Muscle of leg (tissue), 16 donors: ENCODE measurements at places on chromosomes 3 and 15. TPM values are rescaled to one million over a fixed set of nuclear protein-coding genes. Genes with fewer than 3 reads are reported as not detected.

The PROK2 gene
- polyA plus RNA-seq: 0.29 TPM

The PLSCR5 gene
- not detected for polyA plus RNA-seq

The WHAMM gene
- polyA plus RNA-seq: 9.0 TPM

The PRTG gene
- polyA plus RNA-seq: 2.1 TPM

The CRABP1 gene
- polyA plus RNA-seq: 65.2 TPM

The HHLA2 gene
- not detected for polyA plus RNA-seq

The EPHB1 gene
- polyA plus RNA-seq: 46.7 TPM

The CAMKV gene
- polyA plus RNA-seq: 1.0 TPM

GRCh38 chr3:179666030-179666429 lies 13.2 kb downstream of the USP13 start:
- no peak for DNase-seq

DNA sequence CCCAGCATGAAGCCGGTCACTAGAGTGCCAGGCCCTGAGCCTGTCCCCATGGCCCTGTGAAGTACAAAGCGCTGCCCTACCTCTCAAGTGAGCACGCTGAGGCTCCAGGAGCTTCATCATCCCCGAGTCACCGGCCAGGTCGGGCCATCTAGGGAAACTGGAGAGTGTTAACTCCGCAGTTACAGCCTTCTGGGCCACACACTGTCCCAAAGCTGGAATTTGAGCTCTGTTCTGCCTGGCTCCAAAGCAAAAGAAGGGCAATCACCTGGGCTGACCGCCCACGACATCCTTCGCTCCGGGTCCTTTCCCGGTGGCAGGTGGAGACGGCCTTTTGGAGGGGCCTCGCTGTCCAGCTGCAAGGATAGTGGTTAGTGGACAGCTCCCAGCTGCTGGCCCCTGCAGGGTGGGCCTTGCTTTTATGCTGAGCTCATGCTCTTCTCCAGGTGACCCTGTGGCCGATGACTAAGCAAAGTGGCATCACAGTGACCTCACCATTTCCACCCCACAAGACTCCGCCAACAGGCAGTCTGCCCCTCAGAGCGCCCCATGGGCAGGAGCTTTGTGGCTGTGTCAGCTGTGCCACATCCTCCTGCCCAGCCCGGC lies 3.5 kb upstream of the MUC4 start:
- DNase-seq: no peak

DNA sequence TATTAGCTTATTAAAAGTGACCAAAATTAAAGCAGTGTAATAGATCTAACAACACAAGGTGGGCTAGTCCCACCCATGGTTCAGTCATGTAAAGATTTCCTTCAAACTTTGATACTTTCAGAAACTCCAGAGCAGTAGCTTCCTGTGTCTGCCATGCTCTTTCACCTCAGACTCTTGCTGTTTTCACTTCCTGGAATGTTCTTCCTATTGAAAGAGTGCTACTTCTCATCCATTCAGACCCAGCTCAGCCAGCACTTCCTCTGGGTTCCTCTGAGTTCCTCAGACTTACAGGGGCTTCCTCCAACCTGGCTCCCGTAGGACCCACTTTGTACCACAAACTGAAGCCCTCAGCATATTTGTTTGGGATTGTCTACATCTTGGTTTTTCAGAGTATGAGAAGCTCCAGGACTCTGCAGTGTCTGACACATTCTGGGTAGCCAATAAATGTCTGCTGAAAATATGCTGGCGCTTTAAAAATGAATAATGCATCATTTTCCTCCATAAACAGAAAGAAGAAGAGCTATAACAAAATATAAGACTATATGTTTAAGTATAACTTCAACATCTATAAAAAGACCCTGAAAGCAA lies 18.0 kb downstream of the NCEH1 start:
- DNase-seq: peak; percentile 32

- peak; percentile 68 for DNase-seq
Measured at GRCh38 chr3:172634948-172635347, 75.9 kb downstream of the NCEH1 start.

GRCh38 chr15:96346409-96346970 lies 16.0 kb downstream of the NR2F2 start:
- peak; percentile 6 for DNase-seq

DNA sequence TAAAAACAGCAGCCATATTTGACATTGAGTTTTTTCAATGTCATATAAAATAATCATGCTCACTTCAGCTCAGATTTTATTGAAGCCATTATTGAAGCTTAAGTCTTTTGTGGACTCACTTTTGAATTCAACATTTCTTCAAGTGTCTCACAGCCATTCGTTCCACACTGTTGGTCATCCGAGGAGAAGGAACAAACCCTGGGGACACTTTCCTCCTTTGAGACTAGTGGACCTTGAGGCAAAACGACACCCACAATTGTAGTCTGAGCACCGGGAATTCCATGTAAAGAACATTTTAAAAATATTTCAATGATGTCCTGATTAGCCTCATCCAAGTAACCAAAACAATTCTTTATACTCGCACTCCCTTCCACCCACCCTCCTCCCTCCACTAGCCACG lies 174.7 kb downstream of the CD47 start:
- no peak for DNase-seq

DNA sequence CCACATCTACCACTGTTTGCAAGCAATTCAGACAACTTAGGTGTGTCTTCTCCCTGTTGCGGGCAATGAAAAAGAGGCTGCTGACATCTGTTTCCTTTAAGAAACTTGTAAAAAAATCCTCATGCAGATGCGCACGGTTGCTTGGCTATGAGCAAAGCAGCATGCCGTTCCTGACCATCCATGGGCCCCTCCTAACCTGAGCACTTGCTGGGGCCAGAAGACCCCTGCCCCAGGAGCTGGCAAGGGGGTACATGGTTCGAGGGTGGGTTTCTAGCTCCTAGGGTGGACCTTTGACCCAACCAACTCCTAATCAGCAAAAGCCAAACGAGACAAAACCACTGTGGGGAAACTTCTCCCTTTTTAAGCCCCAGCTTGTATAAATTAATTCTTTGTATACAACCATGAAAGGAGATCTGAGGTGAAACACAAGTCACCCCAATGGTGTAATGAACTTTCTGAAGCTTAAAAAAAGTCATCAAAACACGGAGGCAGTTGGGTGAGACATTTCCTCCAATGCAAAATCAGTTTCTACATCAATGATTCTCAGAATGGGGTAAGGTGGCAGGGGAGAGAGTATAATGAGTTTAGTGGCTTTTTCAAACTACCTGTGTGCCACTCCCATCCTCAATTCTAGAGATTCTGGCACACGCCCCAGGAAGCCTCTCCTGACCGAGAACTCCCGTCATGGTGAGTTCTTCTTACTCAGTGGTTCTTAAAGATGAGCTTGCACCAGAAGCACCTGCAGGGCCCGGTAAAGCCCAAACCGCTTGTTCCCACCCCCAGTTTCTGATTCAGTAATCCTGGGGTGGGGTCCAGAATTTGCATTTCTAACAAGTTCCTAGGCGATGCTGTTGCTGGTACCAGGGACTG lies 44.1 kb downstream of the CPN2 start:
- DNase-seq: no peak

- no peak for DNase-seq
Measured at GRCh38 chr15:41814534-41814933, 13.4 kb upstream of the JMJD7 start.

DNA sequence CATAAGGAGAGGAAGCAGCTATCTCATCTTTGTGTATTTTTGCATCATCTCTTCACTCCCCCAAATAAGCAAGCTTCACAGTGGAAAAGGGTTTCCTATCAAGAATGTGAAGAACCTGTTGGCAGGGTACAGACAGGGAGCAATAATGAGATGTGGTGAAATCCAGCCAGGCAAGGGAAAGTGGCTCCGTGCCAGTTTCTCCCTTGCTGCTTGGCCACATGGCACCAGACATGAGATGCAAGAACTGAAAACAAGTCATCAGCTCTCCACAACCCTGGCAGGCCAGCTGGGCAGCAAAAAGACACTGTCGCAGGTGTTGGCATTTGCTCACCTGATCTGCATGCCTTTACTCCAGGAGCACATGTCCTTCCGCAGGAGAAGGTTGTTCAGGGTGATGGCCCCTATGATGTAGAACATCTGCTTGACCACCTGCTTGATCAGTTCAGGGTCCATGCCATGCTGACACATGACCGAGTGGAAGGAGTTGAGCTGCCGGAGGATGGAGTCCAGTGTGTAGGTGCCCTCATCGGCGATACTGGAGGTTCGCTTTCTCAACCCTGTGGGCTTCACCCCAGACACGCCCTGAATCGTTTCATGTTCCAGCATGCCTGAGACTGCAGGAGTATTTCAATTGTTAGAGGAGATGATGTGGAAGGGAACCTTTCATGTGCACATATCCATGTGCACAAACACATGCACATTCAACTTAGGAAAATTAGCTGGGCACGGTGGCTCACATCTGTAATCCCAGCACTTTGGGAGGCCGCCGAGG lies 23.3 kb upstream of the MYO5C start:
- no peak for DNase-seq

DNA sequence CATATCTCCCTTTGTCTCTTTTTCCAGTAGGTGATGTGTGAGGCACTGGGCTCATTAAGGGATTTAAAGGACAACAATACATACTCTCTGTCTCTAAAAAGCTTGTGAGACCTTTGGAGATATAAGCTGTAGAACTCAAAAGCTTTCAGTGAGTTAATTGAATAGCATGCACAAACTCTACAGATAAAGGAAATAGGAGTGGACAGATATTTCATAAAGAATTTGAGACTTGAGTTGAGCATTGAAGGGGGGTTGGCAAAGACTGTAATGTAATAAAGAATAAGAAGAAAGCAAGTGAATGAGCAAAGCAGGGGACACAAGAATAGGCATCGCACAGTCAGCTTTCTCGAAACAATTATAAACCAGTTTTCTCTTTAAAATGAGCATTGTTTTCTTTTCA lies 583.4 kb upstream of the DPPA4 start:
- DNase-seq: no peak

GRCh38 chr3:42902257-42902656 lies 3.7 kb upstream of the ZNF662 start:
- DNase-seq: no peak

DNA sequence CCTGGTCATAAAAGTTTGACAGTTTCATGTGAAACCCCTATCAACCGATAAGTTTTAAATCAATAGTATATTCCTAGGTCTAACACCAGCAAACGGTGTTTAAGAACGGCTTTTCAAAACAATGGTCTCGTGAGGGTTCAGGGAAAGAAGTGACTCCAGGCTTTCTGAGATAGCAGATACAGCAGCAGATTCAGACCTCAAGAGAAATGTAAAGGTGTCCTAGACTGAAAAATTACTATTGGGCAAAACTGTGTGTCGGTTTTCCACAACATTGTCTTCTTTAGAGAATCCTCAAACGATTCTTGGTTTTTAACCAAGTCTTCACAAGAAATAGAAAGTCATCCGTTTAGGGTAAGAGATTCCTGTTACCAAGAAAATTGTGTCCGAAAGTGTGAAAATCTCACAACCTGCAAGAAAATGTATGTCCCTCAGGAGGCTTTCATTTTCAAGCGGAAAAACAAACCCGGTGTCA lies 1.2 kb downstream of the SETD2 start:
- DNase-seq: no peak

DNA sequence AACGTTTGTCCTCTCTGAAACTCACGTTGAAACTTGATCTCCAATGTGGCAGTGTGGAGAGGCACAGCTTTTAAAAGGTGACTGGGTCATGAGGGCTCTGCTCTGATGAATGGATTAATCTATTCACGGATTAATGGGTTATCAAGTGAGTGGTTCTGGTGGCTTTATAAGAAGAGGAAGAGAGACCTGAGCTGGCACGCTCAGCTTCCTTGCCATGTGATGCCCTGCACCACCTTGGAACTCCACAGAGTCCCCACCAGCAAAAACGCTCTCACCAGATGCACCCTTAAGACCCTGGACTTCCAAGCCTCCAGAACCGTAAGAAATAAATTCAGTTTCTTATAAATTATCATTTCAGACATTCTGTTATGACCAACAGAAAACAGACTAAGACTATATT lies 2.6 kb downstream of the PPP1R2 start:
- DNase-seq: no peak

- DNase-seq: no peak
Measured at GRCh38 chr3:70011582-70011981, 12.0 kb downstream of the SAMMSON start.

GRCh38 chr3:42764115-42764514 lies 8.9 kb downstream of the CCDC13 start:
- no peak for DNase-seq

GRCh38 chr3:193951859-193952258 lies 184.1 kb upstream of the HES1 start:
- DNase-seq: no peak

DNA sequence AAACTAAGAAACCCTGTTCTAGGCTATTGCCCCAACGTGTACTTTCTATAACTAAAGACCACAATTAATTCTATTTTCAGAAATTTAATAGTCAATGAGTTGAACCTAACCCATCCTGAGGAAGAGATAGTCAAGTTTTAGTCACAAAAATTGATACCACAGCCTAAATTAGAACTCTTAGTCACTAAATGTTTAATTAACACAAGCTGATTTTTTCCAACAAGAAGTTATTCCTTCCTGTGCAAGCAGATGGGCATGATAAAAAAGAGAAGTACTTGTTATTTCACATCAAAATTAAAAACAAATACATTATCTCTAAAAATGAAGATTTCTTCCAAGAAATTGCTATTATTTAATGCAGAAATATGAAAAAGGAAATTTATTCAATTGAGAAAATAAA lies 38.4 kb upstream of the TERB2 start:
- DNase-seq: no peak

GRCh38 chr3:118803096-118803476 lies 231.6 kb downstream of the IGSF11 start:
- no peak for DNase-seq

- DNase-seq: no peak
Measured at GRCh38 chr3:72976281-72976741, 20.3 kb upstream of the PPP4R2 start.

DNA sequence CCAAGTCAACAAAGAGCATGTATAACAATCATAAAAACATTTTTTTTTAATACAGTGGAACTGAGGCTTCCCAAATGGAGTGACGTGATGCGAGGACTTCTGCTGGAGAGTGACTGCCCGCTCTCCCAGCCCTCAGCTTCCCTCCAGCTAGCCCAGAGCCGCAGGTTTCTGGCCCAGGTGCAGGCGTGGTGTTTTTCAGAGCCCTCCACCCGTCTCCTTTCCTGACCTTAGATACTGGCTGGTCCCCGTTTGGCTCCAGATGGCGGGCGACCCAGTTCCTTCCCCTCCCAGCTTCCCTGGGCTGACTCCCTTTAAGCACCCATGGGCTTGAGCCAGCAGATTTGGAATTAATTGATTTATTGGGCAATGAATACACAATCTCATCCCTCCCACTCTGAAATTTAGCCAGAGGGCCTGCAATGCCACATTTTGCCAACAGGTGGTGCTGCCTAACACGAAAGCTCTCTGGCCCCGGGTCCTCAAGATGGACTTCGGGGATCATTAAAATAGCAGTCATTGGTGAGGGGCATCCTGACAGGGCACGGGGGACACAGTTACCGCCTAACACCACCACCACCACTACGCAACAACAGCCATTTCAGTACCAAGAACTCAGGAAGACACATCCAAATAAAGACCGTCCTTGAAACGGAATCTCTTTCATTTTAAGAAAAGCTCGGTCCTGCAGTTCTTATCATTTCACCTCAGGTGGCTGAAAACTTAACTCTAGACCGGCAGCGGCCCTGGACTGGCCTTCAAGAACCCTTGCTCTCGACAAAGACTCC lies 47.5 kb upstream of the MUC4 start:
- peak; percentile 72 for DNase-seq

- DNase-seq: peak; percentile 39
Measured at GRCh38 chr3:131393051-131393450, 11.5 kb downstream of the NUDT16 start.
